ENCODE measurements at places on chromosomes 2 and 18. TPM values are rescaled to one million over a fixed set of nuclear protein-coding genes. Genes with fewer than 3 reads are reported as not detected.

C1QL2 gene
- total RNA-seq = not detected

DNA sequence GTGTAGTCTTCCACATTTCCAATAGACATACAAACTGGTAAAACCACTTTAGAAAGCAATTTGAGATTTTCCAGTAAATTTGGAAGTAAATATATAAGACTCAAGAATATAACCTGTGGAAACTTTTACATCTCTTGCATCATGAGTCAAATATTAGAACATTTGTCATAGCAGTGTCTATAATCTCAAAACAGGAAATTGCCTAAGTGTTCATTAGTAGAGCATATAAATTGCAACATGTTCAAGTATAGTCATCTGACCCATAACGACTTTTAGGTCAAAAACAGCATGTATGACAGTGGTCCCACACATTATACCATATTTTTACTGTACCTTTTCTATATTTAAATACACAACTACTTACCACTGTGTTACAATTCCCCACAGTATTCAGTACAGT lies 555.9 kb upstream of the VRK2 start:
- H3K36me3 ChIP-seq = no peaks in the 10 kb centered on the region
- no peaks in the 10 kb centered on the region for H3K4me1 ChIP-seq
- H3K27ac ChIP-seq = no peak overlapping the region
- H3K4me3 ChIP-seq = no peak overlapping the region

GAL3ST2 gene
- total RNA-seq = 0.68 TPM

ZNF396 gene
- 2.5 TPM for total RNA-seq

UGT1A4 gene
- total RNA-seq = not detected

LYG1 gene
- total RNA-seq = 1.2 TPM

DNA sequence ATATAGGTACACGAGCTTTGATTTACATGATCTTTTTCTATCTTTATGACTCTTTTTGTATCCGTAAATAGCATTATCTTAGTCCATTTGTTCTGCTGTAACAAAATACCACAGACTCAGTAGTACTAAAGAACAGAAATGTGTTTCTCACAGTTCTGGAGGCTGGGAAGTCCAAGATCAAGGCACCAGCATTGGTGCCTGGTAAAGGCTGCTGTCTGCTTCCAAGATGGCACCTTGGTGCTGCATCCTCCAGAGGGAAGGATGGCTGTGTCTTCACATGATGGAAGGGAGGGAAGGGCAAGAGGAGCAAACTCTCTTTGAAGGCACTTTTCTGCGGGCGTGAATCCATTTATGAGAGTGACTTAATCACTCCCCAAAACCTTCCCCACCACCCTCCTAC lies 36.0 kb downstream of the EIF5B start:
- no peaks in the 10 kb centered on the region for H3K27me3 ChIP-seq
- no peak overlapping the region for H3K27ac ChIP-seq
- no peaks in the 10 kb centered on the region for H3K4me1 ChIP-seq
- H3K36me3 ChIP-seq = peaks cover 28% of the 10 kb centered on the region
- no peak overlapping the region for H3K4me3 ChIP-seq

GRCh38 chr2:215027779-215028178 lies 110.6 kb downstream of the ABCA12 start:
- H3K4me1 ChIP-seq = no peaks in the 10 kb centered on the region
- no peaks in the 10 kb centered on the region for H3K27me3 ChIP-seq
- no peak overlapping the region for H3K27ac ChIP-seq
- H3K36me3 ChIP-seq = no peaks in the 10 kb centered on the region
- DNase-seq = no peak

DNA sequence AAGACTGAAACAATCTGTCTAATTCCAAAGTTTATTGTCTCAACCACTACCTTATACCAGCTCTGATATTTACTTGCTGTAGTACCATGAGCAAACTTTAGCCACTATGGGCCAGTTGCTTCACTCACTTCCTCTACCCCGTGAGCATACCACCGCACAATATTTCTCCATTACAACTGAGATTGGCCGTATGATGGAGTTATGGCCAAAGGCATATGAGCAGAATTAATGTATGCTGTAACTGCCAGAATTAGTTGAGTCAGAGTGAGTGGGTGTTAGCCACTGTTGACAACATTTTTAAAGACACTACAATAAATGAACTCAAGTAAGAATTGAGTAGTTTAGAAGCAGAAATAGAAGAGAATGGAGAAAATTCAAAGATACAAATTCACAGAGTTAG lies 69.7 kb downstream of the LRATD1 start:
- H3K36me3 ChIP-seq = no peaks in the 10 kb centered on the region
- no peaks in the 10 kb centered on the region for H3K4me1 ChIP-seq
- no peak overlapping the region for H3K4me3 ChIP-seq
- no peak for DNase-seq

DNA sequence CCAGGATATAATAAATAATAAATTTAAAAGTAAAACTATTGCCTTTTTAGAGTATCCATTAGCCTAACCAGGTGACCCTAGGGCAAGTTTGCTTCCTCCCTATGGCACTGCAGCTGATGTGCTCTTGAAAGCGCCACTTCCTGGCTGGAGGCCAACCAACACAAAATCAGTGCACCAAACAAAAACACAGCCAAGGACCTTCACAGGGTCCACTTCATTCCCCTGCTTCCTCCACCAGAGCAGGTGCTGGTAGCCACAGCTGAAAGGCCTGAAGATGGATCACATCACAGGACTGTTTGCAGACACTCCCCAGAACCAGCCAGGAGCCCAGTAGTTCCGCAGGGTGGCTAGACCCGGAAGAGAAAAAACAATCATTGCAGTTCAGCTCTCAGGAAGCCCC lies 108.8 kb downstream of the TWIST2 start:
- no peaks in the 10 kb centered on the region for H3K27me3 ChIP-seq
- H3K36me3 ChIP-seq = no peaks in the 10 kb centered on the region
- peaks cover 12% of the 10 kb centered on the region for H3K4me1 ChIP-seq
- no peak for DNase-seq
- H3K4me3 ChIP-seq = no peak overlapping the region
- H3K27ac ChIP-seq = no peak overlapping the region

ZNF521 gene
- 40.2 TPM for total RNA-seq

ITGB6 gene
- total RNA-seq = not detected

- peak overlapping the region; percentile 44 for H3K27ac ChIP-seq
- no peaks in the 10 kb centered on the region for H3K36me3 ChIP-seq
- H3K4me1 ChIP-seq = peaks cover 8% of the 10 kb centered on the region
- no peak overlapping the region for H3K4me3 ChIP-seq
- peak; percentile 87 for DNase-seq
These were observed 204.1 kb downstream of the CTIF start for GRCh38 chr18:48742706-48743475.

PIEZO2 gene
- total RNA-seq = 24.3 TPM

FASTKD2 gene
- total RNA-seq = 30.7 TPM

DNA sequence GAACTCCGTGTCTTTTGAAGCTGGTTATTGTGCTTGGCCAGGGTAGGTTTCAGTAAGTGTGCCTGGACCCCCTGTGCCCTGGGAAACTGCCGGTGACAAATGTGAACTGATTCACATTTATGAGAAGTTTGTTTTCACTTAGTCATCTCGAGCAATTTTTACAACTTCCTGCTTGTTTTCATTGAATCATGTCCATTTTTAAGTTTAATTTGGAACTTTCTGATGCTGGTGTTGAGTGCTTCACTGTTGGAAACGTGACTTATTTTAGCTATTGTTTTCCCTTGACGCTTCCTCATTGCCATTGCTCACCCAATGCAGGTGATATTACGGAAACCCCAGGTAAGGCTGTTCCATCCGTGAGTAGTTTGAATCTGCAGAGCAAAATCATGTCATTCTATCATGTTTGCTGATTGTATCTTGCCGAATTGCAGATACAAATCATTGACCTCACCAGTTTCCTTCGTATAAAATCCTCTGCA lies 97.2 kb downstream of the RTN4 start:
- H3K27ac ChIP-seq = no peak overlapping the region
- no peak for DNase-seq
- no peak overlapping the region for H3K4me3 ChIP-seq
- no peaks in the 10 kb centered on the region for H3K36me3 ChIP-seq
- no peaks in the 10 kb centered on the region for H3K4me1 ChIP-seq

DNA sequence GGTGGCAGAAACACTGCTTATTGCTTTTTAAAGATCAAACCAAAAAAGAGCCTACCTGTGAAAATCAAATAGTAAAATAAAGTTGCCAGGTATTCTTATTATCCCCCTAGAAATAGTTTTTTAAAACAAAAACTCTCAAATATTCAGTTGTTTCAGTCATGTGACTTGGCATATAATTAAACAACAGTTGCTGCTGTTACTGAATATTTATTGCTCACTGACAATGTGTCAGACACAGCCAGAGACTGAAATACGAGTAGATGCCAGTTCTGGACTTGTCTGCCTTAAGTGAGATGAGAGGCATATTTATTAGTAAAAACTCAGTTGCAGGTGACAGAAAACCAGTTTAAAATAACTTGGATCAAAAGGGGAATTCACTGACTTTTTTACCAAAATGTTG lies 106.0 kb upstream of the RAB12 start:
- H3K27me3 ChIP-seq = no peaks in the 10 kb centered on the region
- H3K36me3 ChIP-seq = no peaks in the 10 kb centered on the region
- no peak overlapping the region for H3K27ac ChIP-seq

MOCOS gene
- total RNA-seq = 0.49 TPM

DNA sequence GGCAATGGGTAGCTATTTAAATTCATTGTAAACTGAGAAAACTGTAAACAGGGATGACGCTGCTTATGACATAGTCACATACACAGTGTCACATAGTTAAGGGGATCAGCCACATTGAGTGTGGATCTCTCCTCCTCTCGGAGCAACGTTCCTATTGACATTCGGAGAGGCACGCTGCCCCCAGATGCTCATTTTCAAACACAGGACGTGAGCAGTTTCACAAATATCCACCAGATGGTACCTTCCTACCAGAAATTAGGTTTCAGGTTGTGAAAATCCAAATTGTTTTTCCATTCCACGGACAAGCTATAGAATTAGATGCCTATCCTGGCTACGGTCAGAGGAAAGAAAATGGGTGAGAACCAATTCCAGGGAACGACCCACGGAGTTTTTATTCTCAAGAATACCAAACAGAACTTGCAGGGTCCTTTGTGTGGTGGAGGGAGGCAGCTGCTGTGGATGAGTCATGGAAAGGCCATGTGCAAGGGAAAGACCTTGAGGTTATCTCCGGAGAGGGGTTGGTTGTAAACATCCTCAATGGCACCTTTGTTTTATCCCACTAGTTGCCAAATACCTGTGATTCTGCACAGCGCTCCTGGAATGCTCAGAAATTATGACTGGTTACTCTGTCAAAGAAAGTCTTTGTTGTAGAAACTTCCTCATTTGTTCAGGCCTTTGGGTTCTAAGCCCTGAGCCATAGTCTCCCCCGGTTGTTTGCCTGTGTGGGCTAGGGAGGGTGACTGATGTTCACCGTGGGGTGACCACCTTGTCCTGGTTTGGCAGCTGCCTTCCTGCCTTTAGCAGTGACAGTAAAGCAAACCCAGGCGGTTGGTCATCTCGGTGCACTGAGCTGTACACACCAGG lies 88.0 kb downstream of the ACTR3 start:
- no peaks in the 10 kb centered on the region for H3K4me1 ChIP-seq
- no peak for DNase-seq
- no peaks in the 10 kb centered on the region for H3K27me3 ChIP-seq
- peaks cover 6% of the 10 kb centered on the region for H3K36me3 ChIP-seq
- H3K27ac ChIP-seq = no peak overlapping the region

NPHP1 gene
- total RNA-seq = 12.5 TPM

DNA sequence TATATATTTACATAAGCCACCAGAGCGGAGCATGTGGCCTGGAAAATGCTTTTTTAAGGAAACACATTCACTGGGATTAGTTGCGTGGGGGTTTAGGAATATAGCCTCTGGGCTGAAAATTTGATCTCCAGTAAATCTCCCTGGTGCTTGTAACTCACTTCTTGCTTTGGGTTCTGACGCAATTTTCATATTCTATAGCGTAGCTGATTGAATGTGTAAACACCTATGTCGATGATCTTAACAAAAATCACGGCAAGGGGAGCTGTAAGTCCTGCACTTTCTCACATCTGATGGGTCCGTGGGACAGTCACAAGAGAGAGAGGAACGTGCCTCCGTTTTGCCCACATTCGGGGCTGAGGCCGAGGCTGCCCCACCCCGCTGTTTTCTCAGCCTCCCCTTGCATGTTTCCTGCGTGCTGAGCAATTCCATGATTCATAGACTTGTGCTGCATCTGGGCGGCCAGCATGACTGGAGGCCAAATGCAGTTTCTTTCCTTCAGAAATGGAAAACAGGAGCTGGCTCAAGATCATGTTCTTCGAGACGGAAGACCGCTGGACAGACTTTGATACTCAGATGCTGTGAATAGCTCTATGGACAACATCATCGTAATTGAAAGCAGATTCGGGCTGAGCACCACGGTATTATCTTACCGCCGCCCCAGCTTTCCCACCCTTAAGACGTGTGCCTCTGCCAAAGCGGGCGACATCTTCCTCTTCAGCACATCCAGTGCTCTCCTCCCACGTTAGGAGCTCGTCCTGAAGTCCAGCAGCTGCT lies 109.2 kb downstream of the TMEM18 start:
- no peaks in the 10 kb centered on the region for H3K4me1 ChIP-seq
- peak; percentile 78 for DNase-seq
- H3K27ac ChIP-seq = peak overlapping the region; percentile 31
- no peak overlapping the region for H3K4me3 ChIP-seq
- H3K27me3 ChIP-seq = peaks cover 7% of the 10 kb centered on the region

- H3K4me3 ChIP-seq = no peak overlapping the region
- no peaks in the 10 kb centered on the region for H3K27me3 ChIP-seq
- DNase-seq = no peak
- H3K27ac ChIP-seq = no peak overlapping the region
- no peaks in the 10 kb centered on the region for H3K4me1 ChIP-seq
These were observed 32.8 kb downstream of the AOX1 start for GRCh38 chr2:200618590-200619021.

- H3K4me1 ChIP-seq = peaks cover 18% of the 10 kb centered on the region
- H3K27ac ChIP-seq = peak overlapping the region; percentile 17
- H3K27me3 ChIP-seq = no peaks in the 10 kb centered on the region
- DNase-seq = peak; percentile 33
- H3K36me3 ChIP-seq = no peaks in the 10 kb centered on the region
- H3K4me3 ChIP-seq = no peak overlapping the region
These were observed 223.6 kb upstream of the EPAS1 start for GRCh38 chr2:46073540-46074046.

- no peak overlapping the region for H3K4me3 ChIP-seq
- no peaks in the 10 kb centered on the region for H3K36me3 ChIP-seq
- no peaks in the 10 kb centered on the region for H3K4me1 ChIP-seq
- peaks cover under 1% of the 10 kb centered on the region for H3K27me3 ChIP-seq
- DNase-seq = no peak
These were observed 52.9 kb downstream of the RTP5 start for GRCh38 chr2:241922411-241922810.

DNA sequence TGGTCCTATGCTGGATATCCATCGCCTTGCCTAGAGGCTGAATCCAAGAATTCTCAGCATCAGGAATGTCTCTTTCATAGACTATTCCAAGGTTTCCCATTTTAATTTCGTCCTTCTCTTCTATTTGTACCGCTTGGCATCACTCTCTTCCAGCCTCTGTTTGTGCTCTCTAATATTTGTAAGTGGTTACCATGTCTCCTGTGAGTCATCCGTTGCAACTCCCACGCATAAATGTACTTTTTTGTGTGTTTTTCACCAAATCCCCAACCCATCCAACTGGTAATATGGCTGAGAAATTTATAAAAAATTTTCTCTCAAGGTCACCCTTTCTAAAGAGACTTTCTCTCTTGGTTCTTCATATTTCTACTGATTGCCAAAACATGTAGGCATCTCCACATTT lies 21.8 kb downstream of the COLEC12 start:
- H3K4me3 ChIP-seq = no peak overlapping the region
- no peak for DNase-seq
- peak overlapping the region; percentile 29 for H3K27ac ChIP-seq
- H3K27me3 ChIP-seq = no peaks in the 10 kb centered on the region
- peaks cover 30% of the 10 kb centered on the region for H3K4me1 ChIP-seq

Measured in sigmoid colon (tissue), 7 donors.